Globus pallidus (tissue), 1 donor: ENCODE measurements at places on chromosomes 2 and 18.

DNA sequence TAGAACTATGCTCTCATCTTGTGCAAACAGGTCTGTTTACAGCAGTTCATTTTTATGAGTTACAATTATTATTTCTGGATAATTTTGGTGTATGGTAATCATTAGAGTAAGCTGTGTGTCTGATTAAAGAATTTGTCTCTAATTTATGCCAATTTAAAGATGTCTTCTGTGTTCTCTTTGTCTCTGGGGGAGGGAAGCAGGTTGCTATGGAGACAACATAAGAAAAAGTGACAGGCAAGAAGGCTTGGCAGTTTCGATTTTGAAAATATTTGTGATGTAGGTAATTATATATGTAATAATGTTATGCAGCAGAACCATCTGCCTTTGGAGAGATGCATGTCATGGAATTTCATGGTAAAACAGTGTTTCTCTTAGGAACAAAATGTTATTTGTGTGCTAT is 78.2 kb downstream of the SH3RF3 start:
- no peak for DNase-seq

DNA sequence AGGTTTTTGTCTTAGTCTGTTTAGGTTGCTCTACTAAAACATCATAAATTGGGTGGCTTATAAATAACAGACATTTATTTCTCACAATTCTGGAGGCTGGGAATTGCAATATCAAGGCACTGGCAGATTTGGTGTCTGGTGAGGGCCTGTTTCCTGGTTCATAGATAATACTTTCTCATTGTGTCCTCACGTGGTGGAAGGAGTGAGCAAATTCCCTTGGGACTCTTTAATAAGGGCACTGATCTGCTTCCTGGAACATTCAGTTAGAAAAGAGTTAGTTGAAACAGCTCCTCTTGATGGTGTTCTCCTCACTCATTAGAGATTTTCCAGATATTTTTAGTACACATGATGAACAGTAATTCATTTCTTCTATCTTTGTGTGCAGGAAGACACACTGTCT is 22.3 kb downstream of the COL4A3 start:
- no peak for DNase-seq

- no peak for DNase-seq
These were observed 105.6 kb downstream of the HNRNPLL start for GRCh38 chr2:38496927-38497669.

DNA sequence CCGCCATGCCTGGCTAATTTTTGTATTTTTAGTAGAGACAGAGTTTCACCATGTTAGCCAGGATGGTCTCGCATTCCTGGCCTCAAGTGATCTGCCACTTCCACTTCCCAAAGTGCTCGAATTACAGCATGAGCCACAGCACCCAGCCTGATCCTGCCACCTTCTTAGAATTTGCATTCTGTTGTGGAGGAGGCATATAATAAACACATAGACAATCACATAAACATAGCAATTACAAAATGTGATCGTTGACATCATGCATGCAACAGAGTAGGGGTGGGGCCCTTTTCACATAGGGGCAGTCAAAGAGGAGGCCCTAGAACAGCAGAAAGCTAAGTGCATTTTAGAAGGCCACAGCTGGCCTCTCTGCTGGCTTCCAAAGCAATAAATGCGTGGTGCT is 39.9 kb upstream of the TSPYL6 start:
- no peak for DNase-seq

DNA sequence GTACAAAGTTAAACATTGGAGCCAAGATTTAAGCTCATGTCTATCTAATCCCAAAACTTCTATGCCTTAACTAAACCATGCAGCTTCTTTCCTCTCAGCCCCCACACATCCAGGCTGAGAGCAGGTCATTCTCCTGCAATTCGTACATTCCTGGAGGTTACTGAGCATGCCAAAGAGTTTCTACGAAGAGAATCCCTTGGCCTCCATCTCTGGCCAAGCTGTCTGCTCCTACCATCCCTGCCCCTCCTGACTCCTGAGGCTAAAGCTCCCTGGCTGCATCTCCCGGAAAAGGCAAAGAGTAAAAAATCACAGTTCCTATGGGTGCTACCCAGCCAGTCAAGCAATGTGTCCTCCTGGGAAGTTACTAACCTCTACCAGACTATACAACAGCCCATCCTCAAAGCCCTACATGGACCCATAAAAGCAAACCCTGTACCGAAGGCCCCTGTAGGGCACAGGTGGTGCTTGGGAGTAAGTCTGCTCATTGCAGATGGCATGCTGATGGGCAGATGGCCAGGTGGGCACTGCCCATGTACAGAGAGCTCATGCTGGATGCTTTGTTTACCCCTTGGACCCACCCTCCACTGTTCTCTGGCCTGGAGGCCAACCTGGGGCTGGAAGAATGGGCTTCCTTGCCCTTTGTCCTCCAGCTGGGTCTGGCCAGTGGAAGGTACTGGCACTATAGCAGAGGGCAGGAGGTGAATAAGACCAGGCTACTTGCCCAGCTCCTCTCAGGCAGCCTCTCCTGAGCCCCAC is 99.5 kb downstream of the TTC32 start:
- no peak for DNase-seq

- DNase-seq, result no peak
These were observed 356.7 kb downstream of the HRH4 start for GRCh38 chr18:24817150-24817549.
